ENCODE measurements at places on chromosomes 3 and 15. TPM values are rescaled to one million over a fixed set of nuclear protein-coding genes. Genes with fewer than 3 reads are reported as not detected.

BOC gene
- polyA plus RNA-seq: 21.6 TPM

GRCh38 chr3:12835052-12835665 is 6.2 kb downstream of the RPL32 start:
- H3K36me3 ChIP-seq: peaks cover 82% of the 10 kb centered on the region
- DNase-seq: no peak
- no peaks in the 10 kb centered on the region for H3K27me3 ChIP-seq
- peaks cover 30% of the 10 kb centered on the region for H3K4me1 ChIP-seq
- H3K27ac ChIP-seq: no peak overlapping the region

WDR49 gene
- polyA plus RNA-seq: not detected

DNA sequence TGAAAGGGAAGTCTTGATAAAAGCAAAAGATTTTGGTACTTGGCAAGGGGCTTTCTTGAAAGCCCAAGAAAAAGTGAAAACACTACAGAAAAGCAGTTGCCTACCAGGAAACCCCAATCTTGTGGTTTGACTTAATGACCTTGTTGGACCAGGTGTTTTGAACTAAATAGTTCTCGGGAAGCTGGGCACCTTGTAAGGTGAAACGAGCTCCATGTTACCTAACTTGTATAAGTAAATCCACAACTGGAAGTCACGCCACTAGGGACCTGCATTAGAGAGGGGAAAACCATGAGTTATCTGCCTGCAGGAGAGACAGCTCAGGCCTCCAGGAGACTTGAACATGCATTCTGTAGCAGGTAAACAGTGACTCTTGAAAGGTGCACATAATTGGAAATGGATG is 88.2 kb downstream of the GMPS start:
- H3K4me3 ChIP-seq: no peak overlapping the region
- DNase-seq: no peak
- H3K36me3 ChIP-seq: no peaks in the 10 kb centered on the region
- peaks cover 18% of the 10 kb centered on the region for H3K4me1 ChIP-seq

ZNF620 gene
- 0.86 TPM for polyA plus RNA-seq

GRCh38 chr3:195801251-195802183 is 10.2 kb downstream of the MUC4 start:
- H3K4me1 ChIP-seq: no peaks in the 10 kb centered on the region
- H3K27me3 ChIP-seq: peaks cover 43% of the 10 kb centered on the region
- DNase-seq: no peak
- no peak overlapping the region for H3K27ac ChIP-seq

- no peaks in the 10 kb centered on the region for H3K27me3 ChIP-seq
- peak overlapping the region; percentile 90 for H3K27ac ChIP-seq
- H3K36me3 ChIP-seq: peaks cover 17% of the 10 kb centered on the region
- peak; percentile 96 for DNase-seq
- H3K4me3 ChIP-seq: peak overlapping the region; percentile 26
- peaks cover 52% of the 10 kb centered on the region for H3K4me1 ChIP-seq
Measured at GRCh38 chr3:48598323-48599076, 3.4 kb upstream of the COL7A1 start.

CNOT10 gene
- 18.3 TPM for polyA plus RNA-seq

PARP16 gene
- polyA plus RNA-seq: 7.7 TPM

GRCh38 chr3:60585918-60586317 is 665.3 kb downstream of the FHIT start:
- no peak for DNase-seq
- no peak overlapping the region for H3K4me3 ChIP-seq
- no peaks in the 10 kb centered on the region for H3K27me3 ChIP-seq
- no peak overlapping the region for H3K27ac ChIP-seq

ELL3 gene
- 1.4 TPM for polyA plus RNA-seq

DNA sequence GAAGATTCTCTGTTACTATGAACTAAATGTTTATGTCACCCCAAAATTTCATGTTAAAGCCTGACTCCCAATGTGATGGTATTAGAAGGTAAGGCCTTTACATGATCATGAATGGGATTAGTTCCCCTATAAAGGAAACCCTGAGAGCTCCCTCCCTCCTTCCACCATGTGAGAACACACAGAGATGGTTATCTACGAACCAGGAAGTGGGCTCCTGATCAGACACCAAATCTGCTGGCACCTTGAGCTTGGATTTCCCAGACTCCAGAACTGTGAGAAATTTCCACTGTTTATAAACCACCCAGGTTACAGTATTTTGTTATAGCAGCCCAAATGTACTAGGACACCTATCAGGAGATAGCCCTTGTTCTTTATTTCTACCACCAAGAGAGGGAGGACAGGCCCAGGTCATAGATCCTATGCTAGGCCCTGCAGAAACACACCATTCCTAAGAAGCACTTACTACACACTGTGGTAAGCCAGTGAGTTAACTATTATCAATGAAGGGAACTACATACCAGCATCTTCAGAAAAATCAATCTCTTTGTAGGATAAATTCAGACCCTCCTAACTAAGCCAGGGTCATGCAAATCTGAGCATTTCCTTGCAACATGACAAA is 59.0 kb downstream of the PRKAR2A start:
- H3K4me1 ChIP-seq: no peaks in the 10 kb centered on the region
- 0 out of 2 replicates have a peak, but pooled peaks cover 17% of the 10 kb centered on the region for H3K36me3 ChIP-seq
- no peak for DNase-seq
- no peaks in the 10 kb centered on the region for H3K27me3 ChIP-seq

SERINC4 gene
- not detected for polyA plus RNA-seq

FETUB gene
- not detected for polyA plus RNA-seq

GRCh38 chr3:50264383-50264963 is 4.5 kb upstream of the SEMA3B start:
- peak; percentile 83 for DNase-seq
- H3K27me3 ChIP-seq: no peaks in the 10 kb centered on the region
- no peak overlapping the region for H3K4me3 ChIP-seq
- H3K36me3 ChIP-seq: no peaks in the 10 kb centered on the region
- peak overlapping the region; percentile 48 for H3K27ac ChIP-seq
- peaks cover 35% of the 10 kb centered on the region for H3K4me1 ChIP-seq

SEMA7A gene
- polyA plus RNA-seq: 41.2 TPM

- H3K4me1 ChIP-seq: peaks cover 60% of the 10 kb centered on the region
- DNase-seq: no peak
- H3K4me3 ChIP-seq: no peak overlapping the region
- H3K36me3 ChIP-seq: peaks cover 5% of the 10 kb centered on the region
Measured at GRCh38 chr3:11584570-11584969, 59.1 kb downstream of the VGLL4 start.

- no peaks in the 10 kb centered on the region for H3K4me1 ChIP-seq
- H3K27ac ChIP-seq: no peak overlapping the region
- H3K4me3 ChIP-seq: no peak overlapping the region
- peaks cover 10% of the 10 kb centered on the region for H3K36me3 ChIP-seq
- no peaks in the 10 kb centered on the region for H3K27me3 ChIP-seq
Measured at GRCh38 chr3:11379824-11380701, 107.9 kb downstream of the ATG7 start.

DNA sequence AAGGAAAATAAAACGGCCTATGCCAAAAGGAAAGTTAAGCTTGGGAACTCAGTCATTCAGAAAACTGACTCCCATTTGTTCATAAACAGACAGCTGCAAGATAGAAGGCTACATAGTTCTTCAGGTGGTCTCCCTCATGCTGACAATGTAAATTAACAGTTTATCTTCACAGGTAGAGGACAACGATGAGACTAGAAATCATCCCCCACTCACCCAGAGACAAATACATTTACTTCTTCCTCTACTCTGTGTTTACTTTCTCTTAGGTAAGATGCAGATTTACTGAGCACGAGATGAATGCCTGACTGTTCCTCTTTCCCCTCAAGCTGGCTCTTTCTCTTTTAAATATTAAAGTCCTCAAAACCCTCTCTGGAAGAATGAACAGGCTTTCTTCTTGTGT is 117.6 kb upstream of the UBP1 start:
- H3K4me1 ChIP-seq: no peaks in the 10 kb centered on the region
- H3K27ac ChIP-seq: no peak overlapping the region
- no peaks in the 10 kb centered on the region for H3K27me3 ChIP-seq

DNA sequence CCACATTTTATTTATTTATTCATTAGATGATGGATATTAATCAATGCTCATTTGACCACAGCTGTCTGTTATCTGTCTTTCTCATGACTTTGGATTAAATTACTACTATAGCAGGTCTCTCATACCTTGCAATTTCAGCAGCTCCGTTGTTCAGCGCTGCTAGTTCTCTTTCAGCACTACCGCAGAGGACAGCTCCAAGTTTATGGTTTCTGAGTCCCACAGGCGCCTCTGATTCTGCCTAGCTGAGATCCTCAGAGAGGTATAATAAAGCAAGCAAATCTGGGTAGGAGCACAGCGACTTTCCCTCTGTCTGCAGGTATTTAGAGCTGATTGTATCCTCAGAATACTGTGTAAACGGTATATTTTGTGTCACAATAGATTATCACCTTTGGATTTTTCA is 204.9 kb downstream of the CNTN4 start:
- DNase-seq: peak; percentile 3
- H3K27me3 ChIP-seq: no peaks in the 10 kb centered on the region
- no peaks in the 10 kb centered on the region for H3K4me1 ChIP-seq
- H3K36me3 ChIP-seq: no peaks in the 10 kb centered on the region

GRCh38 chr3:4994823-4995499 is 15.7 kb downstream of the BHLHE40 start:
- no peaks in the 10 kb centered on the region for H3K36me3 ChIP-seq
- H3K27me3 ChIP-seq: no peaks in the 10 kb centered on the region
- H3K4me1 ChIP-seq: peaks cover 33% of the 10 kb centered on the region

GP5 gene
- not detected for polyA plus RNA-seq

LRRC49 gene
- polyA plus RNA-seq: 8.3 TPM

CXCR6 gene
- not detected for polyA plus RNA-seq

DNA sequence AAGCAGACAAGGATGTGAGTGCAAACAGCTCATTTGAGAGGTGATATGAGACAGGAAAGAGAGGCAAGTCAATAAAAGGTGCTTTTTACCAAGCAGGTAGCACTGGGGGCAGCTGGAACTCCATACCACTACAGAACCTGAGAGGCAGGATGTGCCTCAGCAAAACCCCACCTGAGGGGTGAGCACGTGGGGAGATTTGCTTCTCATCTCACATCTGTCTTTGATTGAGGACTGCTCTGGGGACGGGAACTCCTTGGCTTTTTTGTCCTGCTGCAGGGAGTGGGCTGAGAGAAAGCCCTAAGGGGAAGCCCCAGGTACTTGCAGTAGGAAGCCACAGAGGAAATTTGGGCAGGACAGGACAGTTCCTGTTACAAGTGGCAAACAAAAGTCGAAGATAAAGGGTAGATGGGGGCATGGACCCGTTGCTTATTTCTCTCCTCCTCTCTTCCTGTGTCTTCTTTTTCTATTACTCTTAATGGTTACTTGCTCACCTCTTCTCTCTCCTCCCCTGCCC is 27.1 kb downstream of the CFAP161 start:
- H3K4me1 ChIP-seq: peaks cover 46% of the 10 kb centered on the region
- H3K27ac ChIP-seq: no peak overlapping the region
- no peak for DNase-seq
- H3K36me3 ChIP-seq: no peaks in the 10 kb centered on the region

IL5RA gene
- not detected for polyA plus RNA-seq

DNA sequence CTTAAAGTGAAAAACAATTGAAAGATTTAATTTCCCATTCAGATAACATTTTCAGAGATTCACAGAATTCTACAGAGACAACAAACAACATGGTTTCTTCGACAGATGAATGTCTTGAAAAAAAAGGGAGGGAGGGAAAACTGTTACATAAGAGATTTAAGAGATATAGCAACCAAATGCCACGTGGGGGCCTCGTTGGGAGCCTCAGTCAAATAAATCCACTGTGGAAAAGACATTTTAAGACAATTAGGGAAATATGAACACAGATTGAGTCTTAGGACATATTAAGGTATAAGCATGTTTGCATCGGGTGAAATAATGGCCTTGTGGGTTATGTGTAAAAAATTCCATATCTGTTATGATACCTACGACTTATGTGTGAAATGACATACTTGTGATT is 5.0 kb upstream of the PRRT3 start:
- H3K27me3 ChIP-seq: no peaks in the 10 kb centered on the region
- H3K4me1 ChIP-seq: no peaks in the 10 kb centered on the region
- H3K4me3 ChIP-seq: no peak overlapping the region
- DNase-seq: peak; percentile 35
- no peak overlapping the region for H3K27ac ChIP-seq

DNA sequence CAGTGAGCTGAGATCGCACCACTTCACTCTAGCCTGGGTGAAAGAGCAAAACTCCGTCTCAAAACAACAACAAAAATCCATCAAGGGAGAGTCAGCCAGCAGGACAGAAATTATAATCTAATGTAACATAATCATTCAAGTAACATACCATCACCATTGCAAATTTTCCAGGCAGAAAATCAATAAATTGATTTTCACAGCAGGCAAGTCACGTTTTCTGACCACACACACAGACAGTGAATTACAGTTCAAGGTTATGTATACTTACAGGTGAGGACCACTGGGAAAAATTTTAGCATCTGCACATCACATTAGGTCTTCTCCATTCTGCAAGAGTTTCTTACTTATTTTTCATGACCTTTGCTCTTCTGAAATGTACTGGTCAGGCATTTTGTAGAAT is 29.9 kb upstream of the NPAP1 start:
- H3K4me1 ChIP-seq: no peaks in the 10 kb centered on the region
- no peaks in the 10 kb centered on the region for H3K36me3 ChIP-seq
- no peak overlapping the region for H3K27ac ChIP-seq
- H3K27me3 ChIP-seq: no peaks in the 10 kb centered on the region
- no peak for DNase-seq

GRCh38 chr3:194995334-194995733 is 275.6 kb downstream of the XXYLT1 start:
- H3K27me3 ChIP-seq: no peaks in the 10 kb centered on the region
- no peak overlapping the region for H3K27ac ChIP-seq
- H3K4me3 ChIP-seq: no peak overlapping the region
- DNase-seq: no peak

DNA sequence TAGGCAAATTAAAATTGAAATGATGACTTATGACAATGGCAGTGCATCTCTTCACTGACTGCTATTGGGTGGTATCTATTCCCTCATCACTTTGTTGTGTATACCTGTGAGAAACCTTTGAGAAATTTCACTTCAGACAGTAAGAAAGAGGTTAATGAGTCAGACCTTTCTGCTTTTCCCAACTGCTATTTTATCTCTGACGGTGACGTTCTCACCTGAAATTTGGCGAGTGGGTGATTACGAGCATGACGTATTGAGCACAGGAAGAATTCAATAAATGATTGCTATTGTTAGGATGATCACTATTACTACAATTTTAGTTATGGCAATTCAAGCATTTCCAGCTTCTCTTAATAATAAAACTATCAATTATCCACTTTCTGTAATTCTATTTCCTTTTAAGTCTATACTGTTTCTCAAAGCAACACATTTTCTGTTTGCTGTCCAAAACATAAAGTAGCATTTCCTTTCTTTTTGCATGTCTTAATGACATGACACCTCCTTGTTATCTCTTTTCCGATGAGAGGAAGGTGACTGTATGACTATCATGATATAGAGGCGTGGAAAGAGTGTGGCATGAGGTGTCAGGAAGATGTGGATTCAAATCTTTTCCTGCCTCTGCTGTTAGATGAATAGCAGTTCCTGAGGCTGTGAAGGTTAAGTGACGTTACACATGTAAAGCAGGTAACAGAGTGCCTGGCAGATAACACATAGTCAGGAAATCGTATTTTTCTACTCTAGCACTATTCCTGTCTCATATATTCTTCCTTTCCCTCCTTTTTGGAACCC is 504.9 kb upstream of the SEMA6D start:
- H3K4me3 ChIP-seq: no peak overlapping the region
- no peaks in the 10 kb centered on the region for H3K4me1 ChIP-seq
- no peaks in the 10 kb centered on the region for H3K36me3 ChIP-seq
